ENCODE measurements at places on chromosomes 1 and 21.

GRCh38 chr1:91774520-91775203 lies 111.3 kb downstream of the TGFBR3 start:
- no peak for DNase-seq

DNA sequence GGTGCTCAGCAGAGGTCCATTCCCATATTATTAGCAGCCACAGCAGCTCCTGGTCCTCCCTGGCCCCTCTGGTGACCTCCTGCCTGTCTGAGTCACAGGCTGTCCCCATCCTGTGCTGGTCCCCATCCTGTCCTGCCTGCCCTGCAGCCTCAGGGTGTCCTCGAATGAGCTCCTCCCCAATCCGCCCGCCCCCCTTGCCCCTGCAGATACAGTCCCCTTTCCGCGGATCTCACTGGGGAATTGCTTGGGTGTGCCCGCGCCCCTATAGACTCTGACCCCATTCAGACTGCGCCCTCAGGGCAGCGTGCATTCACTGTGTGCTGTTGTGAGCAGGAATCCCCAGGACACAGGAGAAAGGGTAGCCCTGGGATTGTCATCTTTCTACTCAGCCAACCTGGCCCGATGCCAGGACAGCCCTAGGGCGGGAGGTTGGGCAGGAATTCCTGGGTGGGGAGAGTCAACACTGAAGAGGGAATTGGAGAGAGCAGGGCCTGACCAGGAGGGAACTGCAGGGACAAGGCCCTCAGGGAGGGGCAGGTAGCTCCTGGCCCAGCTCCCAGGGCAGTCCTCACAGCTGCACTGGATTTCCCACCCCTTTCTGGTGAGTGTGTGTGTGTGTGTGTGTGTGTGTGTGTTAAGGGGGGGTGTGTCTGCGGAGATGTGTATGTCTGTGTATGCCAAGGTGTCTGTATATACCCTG lies 1.1 kb upstream of the GUCA2A start:
- DNase-seq = no peak

DNA sequence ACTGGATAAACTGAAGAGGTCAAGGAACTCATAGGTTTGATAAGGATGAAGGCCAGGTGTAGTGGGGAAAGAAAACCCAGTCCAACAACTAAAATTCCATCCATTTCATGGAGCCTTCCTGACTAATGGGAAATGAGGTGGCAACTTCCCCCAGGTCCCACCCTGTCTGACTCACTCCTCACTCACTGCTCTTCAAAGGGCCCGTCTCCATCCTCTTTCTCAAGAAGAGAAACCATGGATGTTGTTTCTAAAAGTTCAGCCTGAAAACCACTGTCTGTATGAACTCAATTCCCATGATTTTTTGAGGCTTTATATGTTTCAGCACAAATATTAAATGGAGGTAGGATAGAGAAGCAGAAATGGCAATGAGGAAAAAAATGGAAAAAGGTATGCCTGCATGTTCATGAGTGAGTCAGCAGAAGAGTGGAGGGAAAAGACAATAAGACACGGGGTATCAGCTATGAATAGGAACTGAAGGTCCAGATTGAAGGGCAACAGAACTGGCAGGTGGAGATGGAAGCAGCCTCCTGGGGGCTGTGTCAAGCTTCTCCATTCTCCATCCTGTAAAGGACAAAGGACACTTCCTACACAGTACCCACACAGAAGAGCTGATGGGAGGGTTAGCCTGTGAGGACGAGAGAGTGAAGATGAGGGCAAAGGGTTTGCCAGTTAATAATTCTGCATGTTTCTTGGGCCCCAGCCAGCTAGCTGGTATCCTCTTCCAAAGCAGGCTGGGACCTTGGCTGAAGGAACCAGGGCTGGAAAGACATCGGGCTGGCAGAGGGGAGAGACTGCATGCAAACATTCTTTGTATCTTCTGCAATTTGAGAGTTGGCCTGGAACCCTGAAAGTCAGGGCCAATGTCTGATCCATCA lies 5.5 kb upstream of the ELOVL1 start:
- no peak for DNase-seq

DNA sequence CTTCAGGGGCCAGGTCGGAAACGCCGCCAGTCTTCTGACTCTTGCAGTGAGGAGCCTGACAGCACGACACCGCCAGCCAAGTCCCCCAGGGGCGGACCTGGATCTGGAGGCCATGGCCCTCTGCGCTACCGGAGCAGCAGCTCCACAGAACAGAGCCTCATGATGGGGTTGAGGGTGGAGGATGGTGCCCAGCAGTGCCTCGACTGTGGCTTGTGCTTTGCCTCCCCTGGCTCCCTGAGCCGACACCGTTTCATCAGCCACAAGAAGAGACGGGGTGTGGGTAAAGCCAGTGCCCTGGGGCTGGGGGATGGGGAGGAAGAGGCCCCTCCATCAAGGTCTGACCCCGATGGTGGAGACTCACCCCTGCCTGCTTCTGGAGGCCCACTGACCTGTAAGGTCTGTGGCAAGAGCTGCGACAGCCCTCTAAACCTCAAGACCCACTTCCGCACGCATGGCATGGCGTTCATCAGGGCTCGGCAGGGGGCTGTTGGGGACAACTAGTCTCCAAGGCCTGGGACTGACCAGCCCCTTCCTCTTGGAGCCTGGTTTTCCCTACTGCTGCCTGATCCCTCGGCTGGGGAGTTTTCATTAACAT lies 8.7 kb downstream of the ZNF687 start:
- no peak for DNase-seq

- DNase-seq = no peak
Measured at GRCh38 chr1:199981584-199981983, 45.9 kb upstream of the NR5A2 start.

DNA sequence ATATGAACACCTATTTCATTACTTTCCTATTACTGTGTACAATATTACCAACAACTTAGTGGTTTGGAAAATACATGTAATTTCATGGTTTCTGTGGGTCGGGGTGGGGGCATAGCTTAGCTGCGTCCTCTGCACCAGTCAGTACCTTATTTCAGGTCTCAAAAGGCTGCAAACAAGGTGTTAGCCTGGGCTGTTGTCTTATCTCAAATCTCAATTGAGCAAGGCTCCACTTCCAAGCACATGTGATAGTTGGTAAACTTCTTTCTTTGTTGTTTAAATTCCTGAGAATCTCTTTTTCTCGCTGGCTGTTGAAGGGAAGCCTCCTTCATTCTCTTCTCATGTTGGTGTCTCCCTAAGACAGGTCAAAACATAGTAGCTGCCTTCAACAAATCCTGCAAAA lies 485.4 kb downstream of the AMY1C start:
- DNase-seq = no peak

- no peak for DNase-seq
Measured at GRCh38 chr1:109827986-109828385, 64.3 kb upstream of the EPS8L3 start.

GRCh38 chr1:61426885-61427284 lies 298.1 kb downstream of the TM2D1 start:
- DNase-seq = no peak

DNA sequence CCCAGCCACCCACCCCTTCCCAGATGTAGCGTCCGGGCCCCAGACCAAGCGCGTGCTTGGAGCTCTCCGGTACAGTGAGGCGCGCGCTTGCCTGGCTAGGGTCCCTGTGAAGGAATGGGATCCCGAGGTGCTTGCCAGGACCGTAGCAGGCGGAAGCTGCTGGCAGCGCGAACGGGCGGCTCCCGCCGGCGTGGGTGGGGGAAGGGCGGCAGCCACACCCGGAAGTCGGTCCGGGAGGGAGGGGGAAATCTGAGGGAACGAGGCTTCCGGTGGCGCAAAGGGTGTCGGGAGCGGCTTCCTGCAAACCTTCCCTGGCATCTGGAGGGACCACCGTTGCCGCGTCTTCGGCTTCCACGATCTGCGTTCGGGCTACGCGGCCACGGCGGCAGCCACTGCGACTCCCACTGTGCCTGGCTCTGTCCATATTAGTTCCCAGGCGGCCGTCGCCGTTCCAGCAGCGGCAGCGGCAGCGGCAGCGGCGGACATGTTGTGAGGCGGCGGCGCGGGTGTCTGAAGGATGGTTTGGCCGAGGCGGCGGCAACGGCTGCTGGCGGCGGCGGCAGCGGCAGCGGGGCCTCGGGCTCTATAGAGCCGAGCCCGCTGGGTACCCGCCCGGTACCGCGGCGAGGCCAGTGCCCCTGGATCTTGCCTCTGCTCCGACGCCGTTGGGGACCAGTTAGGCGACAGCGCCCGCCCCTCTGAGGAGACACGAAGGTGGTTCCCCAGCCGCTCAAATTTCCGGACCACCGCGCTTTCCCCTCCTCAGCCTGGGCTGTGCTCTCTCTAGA lies at the start of gene DR1:
TSS of gene DR1 (plus strand) at position 275 of the 788 bp plus-strand sequence. CDS start 739 bp downstream, outside the sequence.
- peak; percentile 95 for DNase-seq

DNA sequence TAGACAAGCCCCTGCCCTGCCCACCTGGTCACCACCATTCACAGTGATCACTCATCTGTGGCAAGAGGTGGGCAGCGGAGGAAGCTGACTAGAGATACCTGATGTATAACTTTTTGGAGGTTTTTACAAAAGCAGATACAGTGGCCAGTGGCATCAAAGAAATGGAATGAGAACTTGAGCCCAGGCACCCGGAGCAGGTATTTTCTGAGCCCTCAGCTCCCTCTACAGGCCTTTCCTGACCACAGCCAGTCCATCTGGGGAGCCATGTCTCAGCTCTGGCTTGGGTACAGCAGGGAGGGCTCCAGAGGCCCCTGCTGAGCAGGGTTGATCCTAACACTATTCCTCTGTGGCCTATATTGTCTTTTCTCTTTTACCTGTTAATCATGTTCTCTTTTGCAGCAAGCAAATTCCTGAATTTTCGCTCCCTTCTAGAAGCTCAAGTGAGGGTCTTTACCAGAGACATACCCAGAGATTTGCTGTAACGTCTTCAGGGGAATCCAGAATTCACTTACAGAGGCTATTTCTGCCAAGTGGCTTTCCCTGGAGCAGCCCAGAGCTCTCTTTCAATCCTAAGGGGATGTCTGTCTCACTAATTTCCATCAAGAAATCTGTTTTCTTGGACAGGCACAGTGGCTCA lies 27.3 kb downstream of the GPR157 start:
- DNase-seq = no peak

GRCh38 chr1:10975567-10976326 lies 36.7 kb upstream of the TARDBP start:
- DNase-seq = peak; percentile 54

DNA sequence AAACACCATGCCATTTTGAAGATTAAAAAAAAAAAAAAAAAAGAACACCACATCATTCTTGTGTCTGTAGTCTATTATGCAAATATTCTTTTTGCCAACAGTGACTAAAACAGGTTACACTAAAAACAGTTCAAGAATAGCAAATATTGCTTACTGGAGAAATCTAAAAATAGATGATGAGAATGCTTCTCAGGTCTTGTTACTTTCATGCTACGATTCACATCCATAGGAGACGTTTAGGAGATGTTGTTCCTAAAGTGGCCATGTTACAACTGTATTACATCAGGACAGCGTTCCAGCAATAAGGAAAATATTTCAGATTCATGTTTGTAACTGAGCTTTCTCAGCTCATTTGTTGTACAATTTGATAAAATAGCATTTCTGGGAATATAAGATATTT lies 32.3 kb downstream of the RAB3GAP2 start:
- DNase-seq = no peak

- no peak for DNase-seq
Measured at GRCh38 chr1:225451340-225451739, 23.5 kb upstream of the LBR start.

GRCh38 chr1:7727809-7728471 lies 43.2 kb upstream of the VAMP3 start:
- no peak for DNase-seq

- no peak for DNase-seq
Measured at GRCh38 chr1:25148673-25149300, 83.5 kb downstream of the SYF2 start.

DNA sequence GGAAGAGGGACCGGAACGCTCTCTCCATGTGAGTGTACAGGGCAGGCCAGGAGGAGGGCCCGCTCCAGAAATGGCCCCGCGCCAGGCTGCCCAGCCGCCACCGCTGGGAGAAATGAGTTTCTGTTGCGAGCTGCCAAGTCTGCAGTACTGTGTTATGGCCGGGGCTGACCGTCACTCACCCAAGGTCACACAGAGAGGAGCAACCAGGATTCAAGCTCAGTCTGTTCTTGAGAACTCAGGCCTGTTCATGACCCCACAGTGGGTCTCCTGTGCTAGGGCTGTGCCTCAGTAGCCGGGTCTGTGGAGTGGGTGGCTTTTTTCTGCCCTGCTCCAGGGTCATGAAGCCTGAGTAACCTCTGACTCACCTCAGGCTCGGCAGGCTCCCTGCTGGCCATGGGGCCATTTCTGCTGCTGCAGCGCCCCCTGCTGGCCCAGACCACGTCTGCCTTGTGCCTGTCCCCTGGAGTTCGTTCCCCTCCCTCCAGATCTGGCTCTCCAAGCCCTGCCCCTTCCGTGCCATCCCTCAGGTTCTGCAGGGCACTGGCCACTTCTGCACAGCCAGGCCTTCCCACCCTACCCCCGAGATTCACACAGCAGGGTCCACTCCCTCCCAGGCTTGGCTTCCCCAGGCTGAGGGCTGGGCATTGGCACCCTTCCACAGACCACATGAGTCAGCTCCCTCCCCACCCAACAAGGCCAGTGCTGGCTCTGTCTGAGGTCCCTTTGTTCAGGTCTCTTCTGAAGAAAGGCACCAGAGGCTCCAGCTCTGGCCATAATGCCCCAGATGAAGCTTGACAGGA lies 51.8 kb downstream of the EDN2 start:
- peak; percentile 93 for DNase-seq

GRCh38 chr1:8580566-8580965 lies 236.9 kb downstream of the RERE start:
- DNase-seq = no peak

- no peak for DNase-seq
Measured at GRCh38 chr1:22888320-22889075, 84.2 kb downstream of the LACTBL1 start.

- DNase-seq = peak; percentile 88
Measured at GRCh38 chr1:9129266-9130041, 552 bp upstream of the GPR157 start.

All from psoas muscle (tissue), 8 donors.